MCF 10A (cell line): ENCODE measurements at places on chromosomes 3 and 15. TPM values are rescaled to one million over a fixed set of nuclear protein-coding genes. Genes with fewer than 3 reads are reported as not detected.

- DNase-seq, result no peak
These were observed 43.7 kb upstream of the PGPEP1L start for GRCh38 chr15:99051308-99051707.

- DNase-seq, result no peak
These were observed 22.4 kb upstream of the ADAMTSL3 start for GRCh38 chr15:83631534-83631933.

DNA sequence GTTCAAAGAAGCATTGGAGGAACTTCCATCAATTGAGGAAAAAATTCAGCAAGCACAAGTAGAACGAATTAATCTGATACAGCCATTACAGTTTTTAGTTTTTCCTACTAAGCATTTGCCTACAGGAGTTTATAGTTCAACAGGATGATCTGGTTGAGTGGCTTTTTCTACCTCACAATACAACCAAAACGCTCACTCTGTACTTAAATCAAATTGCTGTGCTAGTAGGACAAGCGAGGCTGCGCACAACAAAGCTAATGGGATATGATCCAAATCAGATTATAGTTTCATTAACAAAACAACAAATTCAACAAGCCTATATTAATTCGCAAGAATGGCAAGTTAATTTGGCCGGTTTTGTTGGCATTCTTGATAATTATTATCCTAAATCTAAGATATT is 44.2 kb downstream of the ETFA start:
- DNase-seq, result no peak

DNA sequence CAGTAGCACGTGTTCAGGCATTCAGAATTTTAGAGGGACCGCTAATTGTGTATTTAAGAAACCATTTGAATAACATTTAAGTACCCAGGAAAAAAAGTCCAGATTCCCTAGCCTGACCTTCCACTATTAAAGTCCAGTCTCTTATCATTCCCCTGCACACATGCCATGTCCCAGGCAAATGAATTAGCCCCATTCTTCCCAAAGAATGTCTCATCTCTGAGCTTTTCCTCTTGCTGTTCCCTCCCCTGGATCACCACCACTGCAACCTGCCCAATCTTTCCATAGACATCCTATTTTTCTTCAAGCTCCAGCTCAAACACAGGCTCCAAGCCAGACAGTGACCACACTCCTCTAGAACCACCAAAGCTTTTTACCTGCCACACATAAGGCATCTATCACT is 25.9 kb downstream of the PLD1 start:
- DNase-seq, result no peak

Gene BFSP2
- not detected in 2 replicates for total RNA-seq
